ENCODE measurements at places on chromosomes 16 and 17. TPM values are rescaled to one million over a fixed set of nuclear protein-coding genes. Genes with fewer than 3 reads are reported as not detected.
A peak's percentile ranks its signal among the peaks of the same experiment; 100 is the strongest.

DNA sequence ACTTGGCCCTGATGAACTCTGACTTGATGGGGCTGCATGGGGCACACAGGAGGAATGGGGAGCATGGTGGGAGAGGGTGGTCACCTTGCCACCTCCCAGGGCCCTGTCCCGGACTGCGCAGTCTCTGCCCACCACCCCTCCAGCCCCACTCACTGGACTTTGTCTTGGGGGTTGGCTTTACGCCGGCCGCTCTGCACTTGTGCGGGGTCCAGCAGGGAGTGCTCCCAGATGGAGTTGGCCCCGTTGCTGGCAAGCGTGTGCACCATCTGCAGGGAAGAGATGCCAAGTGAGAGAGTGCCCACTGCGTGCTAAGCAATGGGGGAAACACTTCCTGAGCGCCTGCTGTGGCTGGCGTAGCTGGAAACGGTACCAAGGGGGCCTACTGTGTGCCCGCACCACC, 6.7 kb downstream of the GIT1 start:
- no peak for DNase-seq

DNA sequence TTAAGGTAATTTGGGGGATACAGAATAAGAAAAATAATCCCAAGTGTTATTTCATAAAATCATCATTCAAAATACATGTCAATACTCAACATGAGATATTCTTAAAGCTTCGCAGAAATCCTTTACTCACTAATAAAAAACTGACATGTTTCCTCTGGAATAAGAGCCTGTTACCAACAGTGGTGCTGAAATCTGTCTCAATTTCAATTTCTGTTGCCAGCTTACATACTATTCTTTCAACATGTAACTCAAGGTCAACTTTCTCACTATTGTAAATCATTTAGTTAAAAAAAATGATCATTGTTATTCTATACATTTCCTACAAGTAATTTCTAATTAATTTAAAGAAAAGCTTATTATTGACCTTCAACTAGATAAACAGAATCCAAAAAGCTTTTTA, 67.9 kb downstream of the CEP95 start:
- no peak for DNase-seq

DNA sequence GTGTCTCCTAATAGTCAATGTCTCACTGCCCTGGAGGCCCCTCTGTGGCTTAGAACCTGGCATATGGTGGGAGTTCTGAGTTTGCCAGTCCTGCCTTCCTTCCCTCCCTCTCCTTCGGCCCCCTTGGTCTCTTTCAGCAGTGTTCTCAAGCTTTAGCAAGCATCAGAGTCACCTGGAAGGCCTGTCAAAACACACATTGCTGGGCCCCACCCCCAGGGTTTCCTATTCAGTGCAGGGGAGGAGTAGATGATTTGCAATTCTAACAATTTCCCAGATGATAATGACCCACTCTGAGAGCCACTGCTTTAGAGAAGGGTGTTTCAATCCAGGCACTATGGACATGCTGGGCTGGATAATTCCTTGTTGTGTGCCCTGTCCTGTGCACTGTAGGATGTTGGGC, 26.4 kb upstream of the TMEM220 start:
- DNase-seq: no peak

GRCh38 chr16:15976929-15977637, 27.7 kb downstream of the ABCC1 start:
- DNase-seq: no peak

DNA sequence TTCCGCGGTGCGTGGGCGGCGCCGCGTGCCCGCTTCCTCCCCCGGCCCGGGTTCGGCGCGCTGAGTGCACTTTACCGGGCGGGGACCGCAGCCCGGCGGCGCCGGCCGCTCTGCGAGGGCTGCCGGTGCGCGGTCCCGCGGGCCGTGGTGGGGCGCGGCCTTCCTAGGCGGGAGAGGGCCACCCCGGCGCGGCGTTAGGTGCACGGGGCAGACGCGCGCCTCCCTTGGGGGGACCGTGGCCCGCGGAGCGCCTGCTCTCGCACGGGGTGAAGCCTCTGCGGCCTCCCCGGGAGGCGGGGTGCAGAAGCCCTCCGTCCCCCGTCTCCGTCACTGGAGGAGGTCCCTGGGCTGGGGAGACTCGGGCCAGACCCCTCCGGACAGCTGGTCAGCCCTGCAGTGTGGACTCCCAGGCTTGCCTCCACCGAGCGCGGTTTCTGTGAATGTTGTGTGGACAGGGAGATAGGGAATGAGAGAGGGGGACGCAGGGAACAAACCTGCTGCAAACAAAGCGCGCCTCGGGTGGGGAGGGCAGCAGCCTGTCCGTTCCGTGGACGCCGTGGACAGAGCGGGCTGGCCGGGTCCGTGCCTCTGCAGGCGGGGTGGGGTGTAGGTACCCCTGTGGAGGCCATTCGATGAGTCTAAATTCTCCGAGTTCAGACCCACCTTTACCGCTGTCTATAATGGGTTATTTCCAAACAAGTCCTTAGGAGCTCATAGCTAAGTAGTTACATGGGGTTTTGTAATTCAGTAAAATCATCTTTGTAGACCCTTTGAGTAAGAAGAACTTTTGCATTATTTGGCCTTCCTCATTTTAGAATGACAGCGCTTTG, 721 bp downstream of the TBCD start:
- peak; percentile 64 for DNase-seq

DNA sequence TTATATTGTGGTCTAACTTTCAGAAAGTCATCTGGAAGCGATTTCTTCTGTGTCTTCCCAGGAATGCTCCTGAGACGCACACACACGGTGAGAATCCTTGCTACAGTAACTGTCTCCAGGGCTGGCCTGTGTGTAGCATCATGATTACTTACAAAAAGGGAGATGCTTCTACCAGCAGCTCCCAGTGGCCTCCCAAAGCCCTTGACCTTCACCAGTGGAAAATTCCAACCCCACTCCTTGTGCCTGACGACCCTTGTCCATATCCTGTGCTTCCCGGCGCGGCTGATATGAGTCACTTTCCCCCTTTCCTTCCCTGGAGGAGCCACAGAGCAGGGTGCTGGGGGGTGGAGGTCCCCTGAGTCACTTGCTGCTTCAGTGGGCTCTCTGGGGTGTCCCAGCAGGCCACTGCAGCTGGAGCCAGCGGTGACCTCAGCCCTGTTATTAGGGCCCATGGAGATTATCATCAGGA, 22.1 kb upstream of the NAT9 start:
- no peak for DNase-seq

DNA sequence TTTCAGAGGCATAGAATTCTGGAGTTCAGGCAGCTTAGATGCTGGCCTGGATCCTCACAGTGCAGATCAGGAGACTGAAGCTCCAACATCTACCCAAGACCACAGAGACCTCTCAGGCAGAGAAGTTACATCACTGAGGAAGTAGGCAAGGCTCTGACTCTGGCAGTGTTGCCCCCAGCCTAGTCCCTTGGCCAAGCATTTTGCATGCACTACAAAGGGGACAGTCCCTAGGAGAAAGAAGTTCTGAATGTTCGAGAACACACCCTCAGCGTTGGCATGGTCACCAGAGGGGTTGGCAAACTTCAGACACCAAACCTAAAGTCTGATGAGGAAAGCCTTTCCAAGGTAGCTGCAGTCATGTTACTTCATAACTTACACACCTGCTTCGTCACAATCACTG, 2.5 kb downstream of the RANBP10 start:
- DNase-seq: no peak

DNA sequence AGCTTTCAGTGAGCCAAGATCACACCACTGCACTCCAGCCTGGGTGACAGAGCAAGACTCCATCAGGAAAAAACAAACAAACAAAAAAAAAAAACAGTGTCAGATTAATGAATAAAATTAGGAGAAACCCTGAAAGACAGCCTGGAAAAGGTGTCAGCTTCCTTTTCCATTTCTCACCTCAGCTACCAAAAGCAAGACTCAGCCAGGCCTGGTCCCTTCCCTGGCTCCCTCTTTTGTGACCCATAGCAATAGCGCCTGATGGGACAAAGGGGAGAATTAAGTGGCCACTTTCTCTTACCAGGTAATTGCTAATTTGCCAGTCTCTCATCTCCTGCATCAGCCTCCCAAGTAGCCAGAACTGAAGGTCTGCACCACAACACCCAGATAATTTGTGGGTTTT, 3.9 kb upstream of the THRA start:
- no peak for DNase-seq

DNA sequence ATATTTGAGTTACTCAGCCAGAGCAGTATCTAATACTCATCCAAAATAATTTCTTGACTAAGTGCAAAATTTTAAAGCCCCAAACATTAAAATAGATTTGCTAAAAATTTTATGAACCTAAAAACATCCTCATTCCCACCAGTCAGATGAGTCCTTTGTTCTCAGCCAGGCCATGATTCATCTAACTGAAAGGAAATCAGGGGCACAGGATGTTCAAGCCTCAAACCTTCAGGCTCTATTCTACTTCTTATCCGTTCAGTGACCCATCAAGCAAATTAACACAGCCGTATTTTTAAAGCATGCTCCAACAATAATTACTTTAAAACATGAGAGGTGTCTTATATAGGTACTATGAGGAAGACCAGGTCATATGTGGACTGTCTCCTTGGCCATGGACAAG, 176.5 kb upstream of the MON1B start:
- no peak for DNase-seq

- DNase-seq: no peak
These were observed 239.7 kb upstream of the ERCC4 start for GRCh38 chr16:13680021-13680889.

GRCh38 chr17:77429969-77430752, 289.4 kb downstream of the SEC14L1 start:
- DNase-seq: peak; percentile 84

DNA sequence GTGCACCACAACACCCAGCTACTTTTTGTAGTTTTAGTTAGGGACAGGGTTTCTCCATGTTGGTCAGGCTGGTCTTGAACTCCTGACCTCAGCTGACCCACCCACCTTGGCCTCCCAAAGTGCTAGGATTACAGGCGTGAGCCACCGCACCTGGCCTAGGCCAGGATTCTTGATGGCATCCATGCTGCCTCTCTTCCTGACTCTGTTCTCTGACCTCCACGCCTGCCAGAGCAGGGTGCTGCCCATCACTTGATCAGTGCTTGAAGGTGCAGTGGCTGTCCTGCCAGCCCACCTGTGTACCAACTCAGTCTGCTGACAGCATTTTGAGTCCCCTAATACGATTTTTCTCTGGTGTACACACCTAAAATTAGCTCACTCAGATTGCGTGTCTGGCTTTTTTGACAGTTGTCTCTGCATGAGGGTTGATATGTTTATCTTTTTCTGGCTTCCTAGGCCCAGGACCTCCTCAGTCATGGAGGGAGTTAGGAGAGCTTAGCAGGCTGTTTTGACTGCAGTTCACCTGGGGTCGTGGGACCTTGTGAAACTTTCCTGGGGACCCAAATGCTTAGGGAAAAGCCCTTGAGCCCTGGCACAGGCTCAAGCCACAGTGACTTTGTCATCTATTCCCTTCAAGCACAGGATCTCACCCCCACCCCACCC, 5.9 kb downstream of the HAS3 start:
- no peak for DNase-seq

DNA sequence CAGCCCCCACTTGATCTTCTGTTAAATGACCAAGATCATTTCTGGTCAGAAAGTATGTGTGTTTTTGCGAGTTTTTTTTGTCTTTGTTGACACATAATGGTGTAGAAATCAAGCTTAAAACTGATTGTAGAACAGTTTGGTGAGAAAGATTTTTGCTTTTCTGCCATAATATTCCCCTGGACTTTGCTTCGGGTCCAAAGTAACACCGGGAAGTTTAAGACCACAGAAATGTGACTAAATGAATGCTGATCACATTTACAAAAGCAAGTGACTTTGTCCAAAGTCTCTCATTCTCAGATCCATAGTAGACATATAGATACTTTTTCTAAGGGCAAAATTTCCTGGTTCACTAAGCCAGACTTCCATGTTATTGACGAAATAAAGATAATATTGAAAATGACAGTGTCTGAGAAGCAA, 2.6 kb downstream of the FAM20A start:
- DNase-seq: no peak

DNA sequence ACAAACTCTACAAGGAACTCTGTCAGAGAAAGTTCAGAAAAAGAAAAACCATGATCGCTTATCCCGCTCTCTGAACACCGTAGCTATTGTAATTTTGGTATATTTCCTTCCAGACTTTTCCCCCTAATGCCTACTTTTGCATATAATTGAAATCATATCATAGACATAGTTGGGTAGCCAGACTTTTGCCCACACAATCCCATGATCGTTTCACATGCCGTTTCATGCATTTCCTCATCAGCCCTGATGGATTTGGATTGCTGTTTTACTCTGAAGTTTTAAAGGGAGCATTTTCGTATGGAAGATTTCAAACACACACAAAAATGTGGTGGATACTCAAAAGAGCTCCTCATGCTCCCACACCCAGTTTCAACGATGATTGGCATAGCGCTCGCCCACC, 31.3 kb downstream of the COX4I1 start:
- DNase-seq: no peak

DNA sequence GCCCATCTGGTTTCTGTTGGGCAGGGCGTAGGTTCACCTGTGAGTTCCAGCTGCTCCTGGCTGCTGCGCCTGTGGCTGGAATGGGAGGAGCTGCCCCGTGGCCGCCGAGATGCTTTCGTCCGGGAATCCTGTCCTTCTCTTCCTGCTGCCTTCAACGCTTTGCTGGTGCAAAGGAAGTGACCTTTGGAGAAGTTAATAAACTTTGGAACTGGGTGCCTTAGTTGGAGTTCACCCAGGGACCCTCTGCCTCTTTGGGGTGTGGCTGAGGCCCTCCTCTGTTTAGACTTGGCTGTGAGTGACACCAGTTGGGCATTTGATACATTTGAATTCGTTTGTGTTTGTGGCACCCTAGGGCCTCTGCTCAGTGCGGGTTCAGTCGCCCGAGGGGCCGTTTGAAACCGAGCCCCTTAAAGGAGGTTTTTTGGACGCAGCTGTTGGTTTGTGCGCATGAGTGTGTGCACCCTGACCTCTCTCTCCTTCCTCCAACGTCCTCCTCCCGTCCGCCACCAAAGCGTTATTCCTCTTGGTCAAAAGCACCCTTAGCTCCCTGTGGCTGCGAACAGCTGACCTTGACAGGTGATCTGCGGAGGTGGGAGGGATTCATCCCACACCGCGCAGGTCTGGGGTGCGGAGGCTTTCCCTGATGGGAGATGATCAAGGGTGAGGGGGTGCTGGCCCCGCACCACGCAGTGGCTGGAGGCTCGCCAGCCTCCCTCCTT, 9.0 kb upstream of the SECTM1 start:
- no peak for DNase-seq

GRCh38 chr17:48037036-48037837, at the start of gene COPZ2:
Gene COPZ2 (minus strand): TSS chr17:48037797. CDS start chr17:48037777, 20 bp downstream.
- no peak for DNase-seq

- no peak for DNase-seq
These were observed 119.2 kb downstream of the MAP2K6 start for GRCh38 chr17:69533481-69534234.

DNA sequence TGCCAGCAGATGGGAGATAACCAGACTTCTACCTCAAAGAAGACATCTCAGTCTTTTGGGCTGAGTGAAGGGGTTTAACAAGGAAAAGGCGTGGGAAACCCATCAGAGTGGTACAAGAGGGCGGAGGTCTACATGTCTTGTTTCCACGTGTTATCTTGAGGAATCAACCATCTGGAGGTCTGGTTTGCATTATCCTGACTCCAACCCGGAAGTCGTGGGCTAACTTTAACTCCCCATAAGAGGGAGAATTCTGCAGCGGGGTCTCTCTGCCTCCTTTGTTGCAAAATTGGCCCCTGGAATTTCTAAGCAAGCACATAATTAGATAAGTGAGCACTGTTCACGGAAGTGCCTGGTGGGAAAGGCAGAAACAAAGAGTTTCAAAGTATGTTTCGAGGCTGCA, 398.7 kb upstream of the C16orf82 start:
- DNase-seq: no peak

The RAB11FIP3 gene
- total RNA-seq: 68.8 TPM

The MMP28 gene
- 0.34 TPM for total RNA-seq

The NAA60 gene
- total RNA-seq: 52.2 TPM

The GNG13 gene
- not detected for total RNA-seq

The EPN3 gene
- 15.1 TPM for total RNA-seq

The ENPP7 gene
- not detected for total RNA-seq

The VWA3A gene
- total RNA-seq: 0.35 TPM

The DNAI2 gene
- not detected for total RNA-seq

The OSGIN1 gene
- total RNA-seq: 2.3 TPM

All from mesothelial cell of epicardium (in vitro differentiated cells).